ENCODE measurements at places on chromosomes 11 and 22. TPM values are rescaled to one million over a fixed set of nuclear protein-coding genes. Genes with fewer than 3 reads are reported as not detected.

NELL1 gene
- 0.34 TPM for total RNA-seq

PLAAT2 gene
- total RNA-seq, result not detected

VSTM5 gene
- 1.3 TPM for total RNA-seq

TRPC6 gene
- total RNA-seq, result under 0.01 TPM
